ENCODE measurements at places on chromosomes 4 and X.

GRCh38 chr4:52748432-52748831 is 2.8 kb downstream of the ERVMER34-1 start:
- no peak for DNase-seq

DNA sequence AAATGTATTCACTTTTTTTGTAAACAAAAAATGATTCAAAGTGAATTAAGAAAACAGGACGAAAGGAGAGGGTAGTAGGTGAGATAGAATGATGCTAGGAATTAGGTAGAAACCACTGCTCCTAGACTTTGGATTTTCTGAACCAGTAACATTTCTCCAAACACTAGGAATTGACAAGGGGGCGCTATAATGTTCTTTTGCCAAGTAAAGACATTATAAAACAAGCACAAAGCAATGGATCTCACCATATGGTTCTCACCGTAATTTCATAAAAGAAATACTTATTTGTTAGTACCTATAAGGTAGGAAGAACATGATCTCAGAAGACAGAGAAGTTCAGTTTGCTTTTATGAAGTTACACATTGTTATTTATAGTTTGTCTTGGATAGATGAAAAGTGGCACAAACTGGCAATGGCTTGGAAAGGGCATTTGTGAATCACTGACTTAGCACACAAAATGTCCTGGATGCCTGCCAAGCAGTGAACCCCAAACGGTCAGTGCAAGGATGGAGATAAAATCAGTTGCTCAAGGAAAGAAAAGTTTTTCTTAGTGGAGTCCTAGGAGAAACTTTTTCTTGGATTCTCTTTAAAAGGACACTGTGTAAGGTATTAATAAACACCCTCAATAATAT is 8.1 kb upstream of the TBC1D1 start:
- no peak for DNase-seq

- DNase-seq, result no peak
Observed at GRCh38 chrX:123210252-123210651, 26.2 kb downstream of the GRIA3 start.

DNA sequence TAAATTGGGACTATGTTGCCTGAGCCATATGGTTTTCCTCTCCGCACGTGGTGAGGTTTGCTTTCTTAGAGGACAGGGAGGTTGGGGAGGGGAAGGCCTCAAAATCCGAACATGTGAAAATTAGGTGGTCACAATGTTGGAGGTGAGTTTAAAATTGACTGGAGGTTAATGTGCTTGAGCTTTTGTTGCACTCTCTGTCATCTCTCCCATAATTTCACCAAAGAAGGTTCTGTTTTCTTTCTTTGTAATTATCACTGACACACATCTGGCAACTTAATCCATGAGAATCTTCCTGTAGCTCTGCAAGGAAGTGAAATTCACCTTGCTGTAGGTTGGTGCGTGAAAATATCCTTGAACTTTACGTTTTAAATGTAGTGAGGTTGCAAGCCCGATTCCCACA is 225.5 kb downstream of the PDGFC start:
- no peak for DNase-seq

GRCh38 chrX:132751063-132751690 is 207.3 kb downstream of the HS6ST2 start:
- no peak for DNase-seq
